ENCODE measurements at places on chromosomes 5 and 9.

DNA sequence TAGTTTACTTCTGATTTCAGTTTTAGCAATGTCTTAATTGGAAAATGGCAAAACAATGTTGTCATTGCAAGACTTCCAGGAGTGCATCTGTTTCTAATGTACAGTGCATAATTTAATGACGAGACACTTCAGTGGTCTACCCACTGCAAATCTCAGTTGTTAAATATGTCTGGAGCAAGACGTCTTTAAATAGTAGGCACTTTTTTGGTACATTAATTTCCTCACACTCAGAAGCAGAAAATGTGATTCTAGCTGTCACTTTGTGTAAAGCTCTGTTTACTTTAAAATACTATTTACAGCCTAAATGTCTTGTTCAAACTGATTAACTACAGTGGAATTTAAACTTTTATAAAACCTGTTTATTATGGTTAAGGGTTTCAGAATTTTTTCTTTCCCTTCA is 815.5 kb downstream of the TLE1 start:
- no peak for DNase-seq

GRCh38 chr9:3689555-3689954 is 163.8 kb upstream of the RFX3 start:
- no peak for DNase-seq

GRCh38 chr5:40675396-40676133 is 4.2 kb upstream of the PTGER4 start:
- no peak for DNase-seq

DNA sequence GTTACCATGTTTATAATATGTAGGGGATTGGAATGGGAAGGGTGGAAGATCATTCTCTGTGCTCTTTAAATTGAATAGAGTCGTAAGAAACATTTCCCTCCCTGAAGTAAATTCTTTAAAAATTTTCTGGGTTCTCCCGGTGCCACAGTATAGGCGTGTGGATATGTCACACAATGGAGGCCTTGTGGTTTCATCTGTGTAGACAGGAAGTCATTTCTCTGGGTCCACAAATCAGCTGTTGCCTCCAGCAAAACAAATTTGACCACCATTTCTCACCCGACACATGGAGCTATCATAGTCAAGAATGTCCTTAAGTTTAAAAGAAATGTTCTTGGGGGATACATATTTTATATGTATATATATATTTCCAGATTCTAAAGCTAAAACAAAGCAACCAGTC is 17.4 kb downstream of the CEP78 start:
- no peak for DNase-seq

GRCh38 chr9:4170231-4170630 is 129.6 kb downstream of the GLIS3 start:
- no peak for DNase-seq

DNA sequence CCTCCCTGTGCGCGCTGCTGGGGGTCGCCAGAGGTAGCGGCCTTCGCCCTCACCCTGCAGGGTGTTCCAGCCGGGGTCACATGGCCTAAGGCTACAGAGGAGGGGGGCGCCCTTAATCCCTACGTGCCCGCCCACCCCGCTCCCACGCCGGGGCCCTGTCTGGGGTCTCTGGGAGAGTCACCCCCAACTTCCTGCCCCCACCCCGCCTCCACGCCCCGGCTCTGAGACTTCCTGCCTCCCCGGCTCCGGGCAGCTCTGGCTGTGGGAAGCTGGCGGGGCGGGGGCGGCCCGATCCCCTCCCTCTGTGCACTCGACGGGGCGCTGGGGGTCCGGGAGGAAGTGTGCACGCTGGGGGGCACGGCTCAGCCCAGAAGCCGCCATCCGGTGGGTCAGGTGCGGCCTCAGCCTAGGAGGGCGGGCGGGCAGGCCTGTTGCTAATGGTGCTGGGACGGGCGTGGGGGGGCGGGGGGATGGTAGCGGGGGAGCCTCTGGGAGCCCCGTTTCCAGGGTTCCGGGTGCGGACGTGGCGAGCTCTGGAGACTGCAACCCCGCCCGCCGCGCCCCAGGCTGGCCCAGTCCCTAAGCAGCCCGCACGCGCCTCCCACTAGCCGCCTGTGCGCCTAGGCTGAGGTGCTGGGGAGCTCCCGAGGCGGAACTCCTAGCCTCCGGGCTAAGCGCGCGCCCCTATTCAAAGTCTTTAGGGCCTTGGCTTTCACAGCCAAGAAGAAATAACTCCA is 61.6 kb downstream of the CXXC5 start:
- DNase-seq = no peak

DNA sequence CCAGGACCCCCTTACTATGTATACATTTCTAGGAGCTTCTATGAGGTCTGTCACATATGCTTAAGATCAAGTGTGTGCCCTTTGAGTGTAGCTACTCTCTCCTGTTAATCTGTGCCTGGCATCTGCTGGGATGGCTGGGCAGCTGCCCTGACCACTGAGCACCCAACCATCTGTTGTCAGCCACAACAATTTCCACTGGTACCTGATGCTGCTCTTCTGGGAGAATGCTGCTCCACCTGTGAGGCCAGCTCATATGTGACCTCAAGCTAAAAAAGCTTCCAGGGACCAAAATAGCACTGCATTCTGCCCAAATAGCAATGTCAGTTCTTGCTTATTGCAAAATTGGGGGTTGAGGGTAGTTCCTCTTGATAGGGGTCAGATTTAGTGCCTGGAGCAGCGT is 595.6 kb downstream of the RAB3C start:
- no peak for DNase-seq

- no peak for DNase-seq
Measured at GRCh38 chr9:136572003-136572827, 26.4 kb upstream of the NOTCH1 start.

DNA sequence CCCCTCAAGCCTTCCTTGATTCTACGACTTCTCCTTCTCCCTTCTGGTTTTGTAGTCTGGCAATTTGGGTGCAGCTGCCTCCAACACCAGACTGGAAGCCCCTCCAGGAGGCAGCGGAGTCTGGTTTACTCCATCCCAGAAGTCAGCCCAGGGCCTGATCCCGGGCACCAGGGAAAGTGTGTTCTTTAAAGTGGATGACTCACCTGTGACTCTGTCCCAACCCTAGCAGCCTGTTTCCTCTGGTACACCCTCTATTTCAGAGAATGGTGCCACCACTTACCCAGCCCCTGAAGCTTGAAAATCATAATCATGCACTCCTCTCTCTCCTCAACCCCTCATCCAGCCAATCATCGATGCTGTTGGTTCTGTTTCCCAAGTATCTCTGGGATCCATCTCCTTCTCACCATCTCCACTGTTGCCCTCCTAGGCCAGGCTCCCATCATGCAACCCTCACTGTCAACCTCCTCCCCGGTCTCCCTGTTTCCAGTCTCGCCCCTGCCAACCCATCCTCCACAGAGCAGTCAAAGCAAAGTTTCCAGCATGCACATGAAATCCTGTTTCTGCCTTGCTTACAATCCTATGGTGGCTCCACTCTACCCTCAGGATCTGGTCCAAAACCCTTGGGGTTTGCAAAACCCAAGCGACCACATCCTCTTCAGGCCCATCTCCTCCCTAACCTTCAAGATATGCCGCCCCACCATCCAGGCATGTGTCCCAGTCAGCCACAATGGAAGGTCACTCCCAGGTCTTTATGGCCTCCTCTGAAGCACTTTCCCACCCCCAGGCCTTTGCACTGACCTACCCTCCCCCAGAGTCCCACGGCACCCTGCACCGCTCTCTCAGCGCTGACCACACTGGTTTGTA is 10.5 kb downstream of the LHX6 start:
- no peak for DNase-seq

GRCh38 chr9:23615569-23615968 is 210.5 kb downstream of the ELAVL2 start:
- DNase-seq = no peak

GRCh38 chr9:84570482-84571154 is 98.9 kb upstream of the NTRK2 start:
- no peak for DNase-seq

DNA sequence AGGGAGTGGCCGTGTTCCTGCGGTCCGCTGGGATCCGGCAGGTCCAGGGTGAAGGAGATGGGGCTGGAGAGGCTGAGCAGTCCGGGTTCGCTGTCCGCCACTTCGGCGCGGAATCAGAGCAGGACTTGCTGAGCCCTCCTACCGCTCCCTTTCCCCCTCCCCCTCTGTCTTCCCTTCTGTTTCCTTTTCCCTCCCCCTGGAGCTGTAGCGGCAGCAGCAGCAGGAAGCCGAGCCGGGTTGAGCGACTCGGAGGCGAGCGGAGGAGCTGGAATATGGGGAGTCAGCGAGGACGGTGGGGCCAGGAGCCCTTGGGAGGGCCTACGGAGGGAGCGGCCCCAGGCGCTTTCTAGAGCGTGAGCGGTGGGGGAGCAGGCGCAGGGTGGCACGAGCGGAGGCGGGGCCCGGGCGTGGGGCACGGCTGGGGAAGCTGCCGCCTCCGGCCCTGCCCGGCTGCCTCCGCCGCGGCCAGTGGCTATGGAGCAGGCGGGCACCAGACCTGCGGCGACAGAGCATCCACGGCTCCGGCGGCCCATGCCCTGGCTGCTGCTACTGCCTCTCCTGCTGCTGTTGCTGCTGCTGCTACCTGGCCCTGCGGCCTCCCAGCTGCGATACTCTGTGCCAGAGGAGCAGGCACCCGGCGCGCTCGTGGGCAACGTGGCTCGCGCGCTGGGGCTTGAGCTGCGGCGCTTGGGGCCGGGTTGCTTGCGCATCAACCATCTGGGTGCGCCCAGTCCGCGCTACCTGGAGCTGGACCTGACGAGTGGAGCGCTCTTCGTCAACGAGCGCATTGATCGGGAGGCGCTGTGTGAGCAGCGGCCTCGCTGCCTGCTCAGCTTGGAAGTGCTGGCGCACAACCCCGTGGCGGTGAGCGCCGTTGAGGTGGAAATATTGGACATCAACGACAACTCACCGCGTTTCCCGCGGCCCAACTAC is at the start of gene PCDHAC2:
TSS of gene PCDHAC2 (plus strand) at position 184 of the 933 bp plus-strand sequence. CDS start at position 475, 291 bp downstream.
- DNase-seq = no peak

DNA sequence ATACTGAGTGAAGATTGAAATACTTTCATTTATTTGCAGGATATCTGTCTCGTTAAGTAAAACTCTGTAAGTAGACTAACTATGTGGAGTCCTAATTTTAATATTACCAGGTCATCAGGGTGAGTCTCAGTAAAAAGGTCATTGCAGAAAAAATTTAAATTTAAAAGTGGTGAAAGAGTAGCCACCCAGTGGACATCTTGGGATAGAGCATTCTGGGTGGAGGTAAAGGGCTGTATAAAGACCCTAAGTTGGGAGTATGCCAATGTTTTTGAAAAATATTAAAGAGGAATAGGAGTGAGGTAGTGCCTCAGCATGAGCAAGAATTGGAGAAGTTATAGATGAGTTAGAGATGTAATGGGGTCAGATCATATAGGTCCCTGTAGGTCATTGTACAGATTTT is 145.5 kb downstream of the HMHB1 start:
- DNase-seq = no peak

GRCh38 chr9:115306865-115307264 is 188.9 kb upstream of the TNC start:
- DNase-seq = no peak

- DNase-seq = no peak
Measured at GRCh38 chr5:53827211-53827651, 266.8 kb downstream of the NDUFS4 start.

DNA sequence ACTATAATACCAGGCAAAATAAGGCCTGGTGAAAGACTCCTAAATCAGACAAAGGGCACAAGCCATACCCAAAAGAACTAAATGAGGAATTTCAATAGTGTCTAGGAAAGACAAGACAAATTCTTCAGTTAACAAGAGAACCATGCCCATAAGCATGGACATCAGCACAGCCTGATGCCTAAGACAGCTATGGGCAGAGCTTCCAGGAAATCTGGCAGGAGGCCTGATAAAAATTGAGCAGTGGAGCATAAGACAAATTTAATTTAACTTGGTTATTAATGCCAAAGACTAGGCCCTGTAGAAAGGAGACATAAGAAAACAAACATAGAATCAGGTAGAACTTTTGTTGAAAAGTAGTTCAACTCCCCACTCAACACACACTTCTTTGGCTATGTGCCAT is 17.3 kb downstream of the KLHL3 start:
- no peak for DNase-seq

- DNase-seq = no peak
Measured at GRCh38 chr9:32554107-32554506, 1.7 kb upstream of the TOPORS start.

- no peak for DNase-seq
Measured at GRCh38 chr5:107265193-107265592, 405.5 kb downstream of the EFNA5 start.

DNA sequence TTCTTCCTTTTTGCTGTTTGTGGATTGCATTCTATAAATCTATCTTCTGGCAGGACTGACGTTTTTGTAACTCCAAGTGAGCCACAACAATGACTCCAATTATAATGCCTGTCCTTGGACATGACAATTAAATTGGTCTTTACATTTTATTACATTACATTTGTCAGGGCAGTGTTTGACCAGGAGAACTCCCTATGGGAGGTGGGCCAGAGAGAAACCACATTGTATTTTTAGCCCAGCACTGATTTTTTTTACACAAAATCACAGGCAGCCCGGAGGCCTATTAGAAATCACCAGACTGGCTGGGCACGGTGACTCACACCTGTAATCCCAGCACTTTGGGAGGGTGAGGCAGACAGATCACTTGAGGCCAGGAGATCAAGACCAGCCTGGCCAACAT is 99.1 kb upstream of the SMC5 start:
- DNase-seq = no peak

DNA sequence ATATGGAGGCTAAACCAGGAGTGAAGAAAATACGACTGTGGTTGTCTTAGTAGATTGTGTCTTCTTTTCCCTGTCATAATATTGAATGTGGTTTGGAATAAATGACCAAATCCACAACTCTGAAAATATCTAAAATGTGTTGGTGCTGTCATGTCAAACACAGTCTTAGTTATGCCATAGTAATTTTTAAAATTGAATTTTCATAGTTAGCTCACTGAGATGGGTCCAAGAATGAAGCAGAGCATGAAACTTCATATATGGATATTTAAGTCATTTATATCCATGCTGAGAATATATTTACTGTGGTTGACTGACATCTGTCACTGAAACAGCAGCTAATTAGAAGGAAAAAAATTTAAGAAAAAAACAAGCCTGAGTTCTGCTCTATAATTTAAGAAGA is 260.4 kb upstream of the ATP10B start:
- no peak for DNase-seq

DNA sequence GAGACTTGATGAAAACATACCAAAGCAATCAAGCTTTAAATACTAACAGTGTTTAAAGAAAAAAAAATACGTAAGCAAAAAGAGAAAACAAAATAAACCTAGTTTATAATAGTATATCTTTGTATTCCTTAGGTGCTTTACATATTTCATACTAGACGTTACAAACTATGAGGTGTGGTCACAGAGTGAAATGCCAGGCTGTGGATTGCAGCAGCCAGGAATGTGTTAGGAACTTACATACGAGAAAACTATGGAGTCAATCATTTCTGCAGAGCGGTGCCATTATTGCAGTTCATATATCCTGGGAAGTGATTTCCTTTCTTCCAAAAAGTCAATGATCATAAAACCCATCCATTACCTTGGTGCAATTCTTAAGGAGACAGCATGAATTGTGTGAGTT is 443.6 kb upstream of the GRAMD2B start:
- DNase-seq = no peak

DNA sequence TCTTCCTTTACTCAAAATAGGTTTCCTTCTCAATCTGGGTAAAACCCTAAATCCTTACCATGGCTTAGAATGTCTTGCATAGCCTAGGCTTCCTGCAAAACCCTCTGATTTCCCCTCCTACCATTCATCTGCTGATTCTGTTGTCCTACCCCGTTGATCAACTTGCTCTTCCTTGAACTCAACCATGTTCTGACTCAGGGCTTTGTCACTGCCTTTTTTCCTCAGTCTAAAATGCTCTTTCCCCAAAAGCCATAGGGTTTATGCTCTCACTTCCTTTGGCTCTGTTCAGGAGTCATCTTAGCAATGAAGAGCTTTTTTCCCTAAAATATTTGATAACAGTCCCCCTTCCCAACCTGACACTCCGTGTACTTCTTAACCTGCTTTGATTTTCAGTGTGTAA is 79.4 kb upstream of the IZUMO3 start:
- no peak for DNase-seq
